Anterior cingulate cortex (tissue), 58 donors: ENCODE measurements at places on chromosomes 2 and 18.
A peak's percentile ranks its signal among the peaks of the same experiment; 100 is the strongest.

- no peak for DNase-seq
Measured at GRCh38 chr2:197600306-197600705, 75.1 kb downstream of the RFTN2 start.

- no peak for DNase-seq
Measured at GRCh38 chr2:197245829-197246804, 64.5 kb downstream of the ANKRD44 start.

- DNase-seq, result no peak
Measured at GRCh38 chr2:68466778-68467076, 367 bp downstream of the FBXO48 start.

GRCh38 chr2:27080140-27080469 lies 1.7 kb downstream of the EMILIN1 start:
- DNase-seq, result no peak

GRCh38 chr2:62868947-62869346 lies 163.4 kb downstream of the EHBP1 start:
- no peak for DNase-seq

GRCh38 chr2:53448591-53448990 lies 319.0 kb upstream of the CHAC2 start:
- DNase-seq, result no peak

- no peak for DNase-seq
Measured at GRCh38 chr2:213490087-213490486, 205.8 kb downstream of the SPAG16 start.

GRCh38 chr2:217563565-217563964 lies 439.2 kb downstream of the TNS1 start:
- DNase-seq, result no peak

- peak; percentile 28 for DNase-seq
Measured at GRCh38 chr2:191245046-191245868, at the start of gene MYO1B. MYO1B (plus strand) TSS chr2:191245404; CDS start chr2:191276896, 31,492 bp downstream.

GRCh38 chr2:216312441-216312840 lies 59.8 kb downstream of the MARCHF4 start:
- DNase-seq, result no peak

GRCh38 chr2:120310136-120310535 lies 35.8 kb upstream of the INHBB start:
- no peak for DNase-seq

GRCh38 chr2:27291865-27292264 lies 9.6 kb downstream of the TRIM54 start:
- DNase-seq, result no peak

DNA sequence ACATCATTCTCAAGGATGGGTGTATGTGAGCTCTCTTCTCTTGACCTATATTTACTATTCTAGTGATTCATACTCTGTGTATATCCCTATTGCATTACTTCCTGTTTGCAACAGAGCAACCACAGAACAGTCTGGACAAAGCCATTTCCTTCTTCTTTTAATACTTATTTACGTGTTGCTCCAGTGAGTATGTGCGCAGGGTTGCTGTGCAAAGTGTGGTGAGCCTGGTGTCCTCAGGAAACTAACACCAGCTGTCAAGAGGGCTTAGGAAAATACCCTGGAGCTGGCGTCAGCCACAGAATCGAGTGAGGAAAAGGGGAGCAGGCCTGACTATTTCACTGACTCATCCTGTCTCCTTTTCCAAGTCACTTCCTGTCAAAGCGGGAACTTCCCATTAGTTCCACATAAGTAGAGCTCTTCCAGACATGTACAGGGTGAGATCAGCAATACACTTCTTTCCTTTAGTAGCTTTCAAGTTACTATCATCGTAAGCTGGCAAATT lies 214.1 kb upstream of the COPS8 start:
- no peak for DNase-seq

GRCh38 chr2:188512456-188512855 lies 220.8 kb downstream of the GULP1 start:
- DNase-seq, result no peak

GRCh38 chr18:48172226-48173006 lies 236.8 kb downstream of the ZBTB7C start:
- no peak for DNase-seq
